ENCODE measurements at places on chromosomes 7 and 10.

DNA sequence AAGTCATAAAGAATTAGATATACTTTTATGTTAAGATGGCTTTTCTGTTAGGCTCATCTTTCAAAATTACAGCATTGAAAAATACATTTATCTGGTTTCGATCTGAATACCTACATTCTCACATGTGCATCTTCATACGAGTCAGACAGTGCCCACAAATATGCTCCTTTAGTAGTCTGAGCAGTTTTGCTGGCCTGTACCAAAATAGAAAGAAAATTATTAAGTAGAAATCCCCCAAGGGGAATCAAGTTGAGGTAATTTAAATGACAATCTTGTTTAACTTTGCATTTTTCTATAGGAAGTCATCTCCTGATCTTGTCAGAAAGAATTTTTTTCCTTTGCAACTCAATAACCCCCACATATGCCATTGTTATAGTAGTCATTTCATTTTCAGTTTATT is 287.4 kb upstream of the SEMA3D start:
- no peak for DNase-seq

DNA sequence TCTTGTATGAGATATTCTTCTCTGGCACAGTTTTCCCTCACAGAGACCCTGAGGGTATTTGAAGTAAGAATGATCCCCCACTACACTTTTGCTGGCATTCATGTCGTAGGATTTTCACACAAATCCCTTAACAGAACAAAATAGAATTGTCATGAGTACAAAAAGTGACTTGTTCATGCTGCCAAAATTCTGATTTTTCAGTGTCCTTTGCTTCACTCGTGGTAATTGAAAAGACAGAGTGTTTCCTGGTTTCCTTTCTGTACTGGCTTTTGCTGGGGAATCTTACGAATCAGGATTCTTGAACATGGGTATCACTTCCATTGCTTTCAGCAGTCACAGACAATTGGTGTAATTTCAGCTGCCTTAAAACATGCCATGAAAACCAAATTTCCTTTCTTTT is 756.3 kb downstream of the REEP3 start:
- DNase-seq = no peak

DNA sequence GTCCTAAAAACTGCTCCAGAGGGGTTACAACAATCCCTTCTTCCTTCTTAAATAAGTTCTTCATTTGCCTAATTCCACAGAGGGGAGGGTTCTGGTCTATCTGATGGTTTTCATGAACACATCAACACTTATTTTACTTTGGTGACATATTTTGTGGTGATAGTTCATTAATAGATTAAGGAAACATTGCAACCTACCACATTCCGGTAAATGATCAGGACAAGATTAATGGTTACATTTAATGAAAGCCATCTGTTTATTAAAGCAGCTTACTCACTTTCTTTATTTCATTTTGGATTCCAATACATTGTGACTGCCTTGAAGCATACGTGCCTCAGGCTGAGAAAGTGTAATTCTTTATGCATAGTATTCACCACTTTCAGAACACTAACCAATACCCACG is 101.0 kb downstream of the SKIDA1 start:
- DNase-seq = no peak

- no peak for DNase-seq
Observed at GRCh38 chr7:47492716-47493325, 89.1 kb downstream of the TNS3 start.

- DNase-seq = no peak
Observed at GRCh38 chr10:77401683-77402082, 235.9 kb downstream of the KCNMA1 start.

GRCh38 chr10:77671594-77672252 is 34.1 kb upstream of the KCNMA1 start:
- no peak for DNase-seq

DNA sequence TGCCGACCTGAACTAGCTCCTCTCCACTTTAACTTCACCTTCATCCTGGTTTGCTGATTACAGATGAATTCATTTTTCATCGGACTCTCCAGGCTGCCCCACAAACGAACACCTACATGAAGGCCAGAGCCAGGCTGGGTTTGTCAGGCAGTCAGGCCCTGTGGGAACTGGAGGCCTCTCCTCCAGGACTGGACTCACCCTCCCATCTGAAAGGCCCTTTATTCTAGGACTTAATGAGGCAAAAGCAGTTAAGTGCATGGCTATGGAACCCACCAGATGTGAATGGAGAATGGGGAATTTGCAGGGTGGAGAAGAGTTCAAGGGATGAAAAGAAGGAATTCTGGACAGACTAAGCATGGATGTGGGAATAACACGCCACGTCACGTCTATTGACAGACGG is 170.8 kb downstream of the ARHGAP12 start:
- no peak for DNase-seq

DNA sequence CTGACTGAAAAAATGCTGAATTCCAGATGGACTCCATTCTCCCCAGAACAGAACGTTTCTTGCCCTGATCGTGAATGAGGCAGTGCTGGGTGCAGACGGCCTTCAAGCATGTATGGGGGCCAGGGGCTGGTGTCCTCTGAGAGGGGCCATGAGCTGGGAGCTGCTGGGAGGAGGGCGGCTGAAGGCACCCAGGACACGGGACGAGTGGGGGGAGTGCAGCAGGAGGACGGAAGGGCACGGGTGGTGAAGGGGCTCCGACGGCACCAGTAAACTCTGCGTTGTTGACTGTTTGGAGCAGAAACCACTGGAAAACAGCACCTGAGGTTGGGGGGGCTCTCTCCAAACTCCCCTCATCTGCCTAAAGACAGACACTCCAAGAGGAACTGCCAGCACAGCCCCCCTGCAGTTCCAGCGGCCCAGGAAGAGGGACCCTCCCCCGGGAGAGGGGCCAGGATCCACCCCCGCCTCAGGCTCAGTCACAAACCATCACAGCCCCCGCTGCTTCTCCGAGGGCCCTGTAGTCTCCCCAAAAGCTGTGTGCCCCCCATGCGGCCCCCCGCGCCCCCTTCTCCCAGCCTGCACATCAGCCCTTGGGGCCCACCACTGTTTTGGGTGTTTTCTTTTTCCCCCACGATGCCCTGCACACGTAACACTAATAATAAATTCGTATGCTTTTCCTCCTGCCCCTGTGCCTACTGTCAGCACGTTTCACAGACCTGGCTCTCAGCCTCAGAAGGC is 55.5 kb downstream of the DPYSL4 start:
- DNase-seq = no peak

GRCh38 chr7:100674411-100675104 is 1.0 kb downstream of the GNB2 start:
- DNase-seq = no peak
